ENCODE measurements at places on chromosomes 3 and 15.

DNA sequence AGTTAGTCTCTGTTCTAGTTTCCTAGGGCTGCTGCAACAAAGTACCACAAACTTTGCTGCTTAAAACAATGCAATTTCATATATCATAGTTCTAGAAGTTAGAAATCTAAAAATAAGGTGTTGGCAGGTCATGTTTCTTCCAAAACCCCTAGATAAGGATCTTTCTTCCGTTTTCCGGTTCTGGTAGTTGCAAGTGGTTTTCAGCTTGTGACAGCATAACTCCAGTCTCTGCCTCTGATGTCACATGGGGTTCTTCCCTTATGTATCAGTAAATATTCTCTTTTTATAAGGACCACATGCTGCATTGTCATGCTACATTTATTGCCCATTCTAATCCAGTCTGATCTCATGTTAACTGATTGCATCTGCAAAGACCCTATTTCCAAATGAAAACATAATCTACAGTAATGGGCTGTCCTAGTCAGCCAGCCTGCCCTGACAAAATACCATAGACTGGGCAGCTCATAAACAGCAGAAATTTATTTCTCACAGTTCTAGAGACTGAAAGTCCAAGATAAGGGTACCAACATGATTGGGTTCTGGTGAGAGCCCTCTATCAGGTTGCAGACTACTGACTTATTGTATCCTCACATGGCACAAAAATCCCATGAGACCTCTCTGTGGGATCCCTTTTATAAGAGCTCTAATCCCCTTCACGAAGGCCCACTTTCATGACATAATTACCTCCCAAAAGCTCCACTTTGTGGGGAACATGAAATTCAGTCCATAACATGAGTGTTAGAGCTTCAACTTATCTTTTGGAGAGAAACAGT, 642.0 kb upstream of the NAALADL2 start:
- DNase-seq = no peak

DNA sequence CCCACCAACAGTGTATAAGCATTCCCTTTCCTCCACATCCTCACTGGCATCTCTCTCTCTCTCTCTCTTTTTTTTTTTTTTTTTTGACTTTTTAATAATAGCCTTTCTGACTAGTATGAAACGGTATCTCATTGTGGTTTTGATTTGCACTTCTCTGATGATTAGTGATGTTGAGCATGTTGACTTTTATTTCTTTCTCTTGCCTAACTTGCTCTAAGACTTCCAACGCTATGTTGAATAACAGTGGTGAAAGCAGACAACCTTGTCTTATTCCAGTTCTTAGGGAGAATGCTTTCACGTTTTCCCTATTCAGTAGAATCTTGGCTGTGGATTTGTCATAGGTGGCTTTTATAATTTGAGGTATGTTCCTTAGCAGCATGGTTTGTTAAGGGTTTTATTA, 249.4 kb upstream of the MDFIC2 start:
- DNase-seq = no peak

GRCh38 chr3:46416125-46416810, 9.2 kb downstream of the CCRL2 start:
- no peak for DNase-seq

DNA sequence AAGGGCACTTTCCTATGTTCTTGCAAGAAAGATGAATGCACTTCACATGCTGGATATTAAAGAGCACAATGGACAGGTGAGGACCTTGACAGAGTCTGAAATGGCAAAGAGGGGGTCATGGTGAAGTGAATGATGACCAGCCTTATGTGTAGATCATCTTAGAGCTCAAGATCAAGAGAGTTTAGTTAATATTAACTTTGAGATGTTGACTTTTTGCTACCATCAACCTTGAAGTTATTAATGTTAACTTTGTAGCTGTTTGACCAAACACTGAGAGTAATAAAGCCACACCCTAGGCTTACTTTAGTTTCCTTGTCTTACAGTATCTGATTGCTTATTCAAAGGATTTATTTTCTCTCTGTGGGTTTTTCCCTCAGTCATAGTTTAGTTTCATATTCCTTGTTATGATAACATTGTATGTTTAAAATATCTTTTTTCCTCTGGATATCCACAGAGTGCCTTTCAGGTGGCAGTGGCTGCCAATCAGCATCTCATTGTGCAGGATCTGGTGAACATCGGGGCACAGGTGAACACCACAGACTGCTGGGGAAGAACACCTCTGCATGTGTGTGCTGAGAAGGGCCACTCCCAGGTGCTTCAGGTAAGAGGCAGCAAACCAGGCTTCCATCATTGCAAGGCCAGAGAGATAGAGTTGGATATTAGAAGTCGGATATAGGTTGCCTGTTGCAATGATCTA, 5.4 kb downstream of the NFKBIZ start:
- no peak for DNase-seq

DNA sequence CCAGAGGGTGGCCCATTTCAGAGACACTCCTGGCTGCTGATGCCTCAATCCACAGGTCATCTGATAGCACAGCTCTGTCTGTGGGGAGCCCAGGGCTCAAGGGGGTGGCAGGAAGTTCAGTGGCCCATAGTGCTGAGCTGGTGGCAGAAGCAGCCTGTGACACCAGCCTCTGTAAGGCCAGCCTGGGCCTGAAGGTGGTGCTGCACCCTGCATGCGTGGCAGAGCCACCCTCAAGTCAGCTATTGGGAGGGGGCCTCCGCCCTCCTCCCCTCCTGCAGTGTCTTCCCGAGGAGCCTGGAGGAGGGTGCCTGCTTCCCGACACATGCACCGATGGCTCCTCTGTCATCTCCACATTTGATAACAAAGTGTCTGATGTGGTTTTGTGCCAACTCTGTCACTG, 3.0 kb downstream of the PLA1A start:
- DNase-seq = no peak

- no peak for DNase-seq
Observed at GRCh38 chr3:17183951-17184550, 299.3 kb downstream of the PLCL2 start.

GRCh38 chr3:192851821-192852372, 65.8 kb downstream of the MB21D2 start:
- DNase-seq = no peak

DNA sequence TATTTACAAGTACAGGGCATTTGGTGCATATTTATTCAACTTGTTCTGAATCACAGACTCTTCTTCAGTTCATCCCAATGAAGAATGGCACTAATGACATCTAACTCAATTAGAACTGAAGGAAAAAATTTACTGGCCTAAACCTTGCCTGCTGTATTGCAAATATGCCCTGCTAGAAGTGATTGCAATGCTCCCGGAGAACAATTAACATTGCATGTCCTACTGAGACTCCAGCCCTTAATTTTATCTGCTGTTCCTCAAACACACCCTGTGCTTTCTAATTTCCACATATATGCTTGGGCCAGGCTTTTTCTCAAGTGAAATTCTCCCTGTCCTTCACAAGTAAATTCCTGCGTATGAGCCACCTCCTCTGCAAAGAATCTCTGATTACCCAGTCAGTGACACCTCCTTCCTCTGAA, 8.3 kb downstream of the ACKR4 start:
- DNase-seq = no peak

- no peak for DNase-seq
Observed at GRCh38 chr3:36871379-36872126, 73.3 kb downstream of the TRANK1 start.

DNA sequence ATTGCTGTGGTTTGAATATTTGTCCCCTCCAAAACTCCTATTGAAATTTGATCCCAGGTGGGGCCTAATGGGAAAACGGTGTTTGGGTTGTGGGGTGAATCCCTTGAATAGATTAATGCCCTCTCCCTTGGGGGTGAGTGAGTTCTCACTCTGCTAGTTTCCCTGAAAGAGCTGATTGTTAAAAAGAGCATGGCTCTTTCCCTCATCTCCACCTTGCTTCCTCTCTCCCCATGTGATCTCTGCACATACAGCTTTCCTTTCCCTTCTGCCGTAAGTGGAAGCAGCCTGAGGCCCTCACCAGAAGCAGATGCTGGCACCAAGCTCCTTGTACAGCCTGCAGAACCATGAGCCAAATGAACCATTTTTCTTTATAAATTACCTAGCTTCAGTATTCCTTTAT, 394.9 kb upstream of the WNT5A start:
- no peak for DNase-seq

GRCh38 chr3:41601404-41601987, 360.4 kb downstream of the ULK4 start:
- no peak for DNase-seq

GRCh38 chr3:186021673-186022362, 84.0 kb upstream of the TRA2B start:
- no peak for DNase-seq

Data from caudate nucleus (tissue), 63 donors.